Glomerular endothelial cell (primary cell): ENCODE measurements at places on chromosomes 16 and 17. TPM values are rescaled to one million over a fixed set of nuclear protein-coding genes. Genes with fewer than 3 reads are reported as not detected.

- DNase-seq, result no peak
These were observed 27.3 kb downstream of the RSPRY1 start for GRCh38 chr16:57213462-57213861.

GRCh38 chr16:85998868-85999729, 100.1 kb downstream of the IRF8 start:
- no peak for DNase-seq

- DNase-seq, result no peak
These were observed 47.8 kb upstream of the TBX2 start for GRCh38 chr17:61351745-61352407.

DNA sequence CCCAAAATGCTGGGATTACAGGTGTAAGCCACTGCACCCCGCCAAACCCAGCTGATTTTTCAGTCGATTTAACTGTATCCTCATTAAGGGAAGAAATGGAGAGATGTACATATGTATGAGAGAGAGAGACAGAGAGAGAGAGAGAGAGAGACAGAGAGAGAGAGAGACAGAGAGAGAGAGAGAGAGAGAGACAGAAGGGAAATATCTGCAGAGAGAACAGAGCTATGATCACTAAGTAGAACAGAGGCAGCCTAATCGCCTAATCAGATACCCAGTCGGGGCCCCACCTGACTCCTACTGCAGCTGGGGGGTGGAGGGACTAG, 70.0 kb downstream of the RBBP6 start:
- DNase-seq, result no peak

GRCh38 chr17:9878356-9878755, 26.7 kb downstream of the RCVRN start:
- no peak for DNase-seq

GRCh38 chr17:41957031-41957868, 9.3 kb upstream of the CNP start:
- no peak for DNase-seq

GRCh38 chr17:82440469-82440981, 10.0 kb downstream of the CYBC1 start:
- no peak for DNase-seq

DNA sequence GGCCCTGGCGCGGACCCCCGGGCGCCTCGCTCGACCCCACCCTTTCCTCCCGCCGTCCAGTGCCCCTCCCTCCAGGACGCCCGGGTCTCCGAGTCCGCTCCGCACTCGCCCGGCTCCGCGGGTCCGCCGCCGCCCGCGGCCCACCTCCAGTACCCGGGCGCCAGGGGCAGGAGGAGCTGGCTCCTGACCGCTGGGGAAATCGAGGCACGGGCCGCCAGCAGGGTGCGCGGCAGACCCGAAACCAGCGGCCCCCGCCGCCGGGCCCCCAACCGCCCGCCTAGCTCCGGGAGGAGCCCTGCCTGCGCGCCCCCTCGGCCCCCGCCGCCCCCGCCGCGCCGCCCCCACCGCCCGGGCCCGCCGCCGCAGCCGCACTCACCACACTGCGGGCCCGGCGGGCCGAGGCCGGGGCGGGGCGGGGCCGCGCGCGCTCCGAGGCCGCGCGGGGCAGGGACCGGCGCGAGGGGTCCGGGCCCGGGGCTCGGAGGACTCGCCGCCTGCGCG, 333 bp downstream of the MAFG start:
- no peak for DNase-seq

- no peak for DNase-seq
These were observed 2.4 kb downstream of the AMFR start for GRCh38 chr16:56422896-56423441.

DNA sequence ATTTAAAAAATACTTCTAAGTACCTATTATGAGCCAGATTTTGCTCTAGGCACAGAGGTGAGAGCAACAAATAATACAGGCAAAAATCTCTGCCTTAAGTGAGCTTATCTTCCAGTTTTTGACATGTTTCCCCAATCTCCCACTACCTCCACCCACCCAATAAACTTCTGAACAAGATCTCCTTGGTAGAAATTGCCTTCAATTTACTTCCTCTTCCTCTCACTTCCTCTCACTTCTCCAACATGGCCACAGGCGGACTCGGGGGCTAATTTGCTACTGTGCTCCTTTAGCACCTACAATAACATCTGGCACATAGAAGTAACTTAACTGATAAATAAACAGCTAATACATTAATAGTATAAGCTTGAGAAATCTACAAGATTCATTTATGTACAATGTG, 82.6 kb downstream of the CACNG1 start:
- DNase-seq, result no peak

- no peak for DNase-seq
These were observed 40.4 kb downstream of the TIMM22 start for GRCh38 chr17:1037238-1037879.

GRCh38 chr17:862582-862981, 80.4 kb downstream of the MRM3 start:
- no peak for DNase-seq

- DNase-seq, result no peak
These were observed 8.0 kb downstream of the TRAF4 start for GRCh38 chr17:28751600-28752366.

DNA sequence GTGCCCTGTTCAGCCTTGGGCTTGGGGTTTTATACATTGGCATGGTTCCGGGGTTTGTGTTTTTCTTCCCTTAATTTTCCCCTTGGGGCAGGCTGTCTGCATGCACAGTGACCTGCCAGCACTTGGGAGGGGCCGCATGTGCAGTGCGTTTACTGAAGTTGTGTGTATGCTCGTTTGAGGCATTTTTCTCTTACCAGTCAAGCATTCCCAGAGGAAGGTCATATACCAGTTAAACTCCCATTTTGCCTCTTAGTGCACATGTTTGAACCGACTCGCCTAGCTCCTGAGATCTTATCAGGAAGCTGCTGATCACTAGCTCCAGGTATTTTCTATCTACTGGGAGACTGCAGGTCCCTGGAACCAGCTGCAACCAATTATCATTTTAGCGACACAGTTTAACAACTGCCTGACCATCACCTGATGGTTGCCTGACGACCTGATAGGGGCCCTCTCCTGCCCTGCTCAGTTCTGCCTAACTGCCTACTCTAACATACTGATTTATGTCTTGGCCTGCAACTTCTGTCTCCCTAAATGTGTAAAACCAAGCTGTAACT, 51.4 kb downstream of the MFSD11 start:
- no peak for DNase-seq

GDPD1 gene
- total RNA-seq, result 3.0 and 6.3 TPM in 2 replicates

CMTM2 gene
- total RNA-seq, result not detected in 2 replicates

KLHL10 gene
- not detected in 2 replicates for total RNA-seq

TBC1D3I gene
- 1.5 and 1.6 TPM in 2 replicates for total RNA-seq
